HT1080 (cell line): ENCODE measurements at places on chromosomes 5 and 9. TPM values are rescaled to one million over a fixed set of nuclear protein-coding genes. Genes with fewer than 3 reads are reported as not detected.

The TMEM174 gene
- total RNA-seq, result not detected in 2 replicates

The TMOD1 gene
- 0.53 and 0.58 TPM in 2 replicates for total RNA-seq

The BAG1 gene
- 63.3 and 65.7 TPM in 2 replicates for total RNA-seq

The PDLIM7 gene
- total RNA-seq, result 262 and 269 TPM in 2 replicates

The PCDHB9 gene
- total RNA-seq, result 0.40 TPM in 1 of 2 replicates, not detected in the other

The TPRN gene
- total RNA-seq, result 12.0 and 13.6 TPM in 2 replicates

The GEMIN5 gene
- total RNA-seq, result 27.0 and 28.6 TPM in 2 replicates

The RANBP3L gene
- 0.18 and 0.50 TPM in 2 replicates for total RNA-seq

The PCDHB2 gene
- 0.37 and 0.43 TPM in 2 replicates for total RNA-seq

The FOXD4L6 gene
- 0.13 TPM in 1 of 2 replicates, not detected in the other for total RNA-seq

The CCL19 gene
- not detected in 2 replicates for total RNA-seq

DNA sequence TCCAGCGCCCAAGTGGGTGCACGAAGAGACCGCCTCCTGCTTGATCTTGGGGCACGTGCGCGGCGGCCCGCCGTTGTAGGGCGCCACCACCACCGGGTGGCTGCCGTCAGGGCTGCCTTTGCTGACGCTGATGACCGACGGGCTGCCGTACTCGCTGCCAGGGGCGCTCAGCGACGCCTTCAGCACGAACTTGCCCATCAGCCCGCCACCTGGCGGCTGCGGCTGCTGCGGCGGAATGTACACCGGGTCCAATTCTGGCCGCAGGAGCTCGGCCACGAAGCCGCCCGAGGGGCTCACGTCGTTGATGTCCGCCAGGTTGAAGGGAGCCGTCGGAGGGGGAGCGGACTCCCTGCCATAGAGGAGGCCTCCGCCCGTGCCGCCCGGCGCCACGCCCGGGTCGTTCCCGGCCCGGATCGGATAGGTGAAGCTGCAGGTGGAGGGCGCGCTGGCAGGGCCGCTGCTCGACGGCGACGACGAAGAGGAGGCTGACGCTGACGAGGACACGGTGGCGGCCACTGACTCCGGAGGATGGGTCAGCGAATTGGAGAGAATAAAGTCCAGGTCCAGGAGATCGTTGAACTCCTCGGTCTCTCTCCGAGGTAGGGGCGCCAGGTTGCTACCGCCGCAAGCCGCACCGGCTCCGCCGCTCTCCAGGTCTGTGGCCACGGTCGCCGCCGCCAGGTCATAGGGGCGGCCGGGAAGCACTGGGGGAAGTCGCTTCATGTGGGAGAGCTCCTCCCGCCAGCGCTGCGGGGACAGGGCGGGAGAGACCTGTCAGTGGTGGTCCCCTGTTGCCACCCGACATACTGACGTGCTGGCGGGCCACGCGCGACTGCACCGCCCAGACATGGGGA lies 1.8 kb downstream of the KLF4 start:
- DNase-seq, result no peak

GRCh38 chr9:136662326-136662655 lies 425 bp upstream of the EGFL7 start:
- no peak for DNase-seq

DNA sequence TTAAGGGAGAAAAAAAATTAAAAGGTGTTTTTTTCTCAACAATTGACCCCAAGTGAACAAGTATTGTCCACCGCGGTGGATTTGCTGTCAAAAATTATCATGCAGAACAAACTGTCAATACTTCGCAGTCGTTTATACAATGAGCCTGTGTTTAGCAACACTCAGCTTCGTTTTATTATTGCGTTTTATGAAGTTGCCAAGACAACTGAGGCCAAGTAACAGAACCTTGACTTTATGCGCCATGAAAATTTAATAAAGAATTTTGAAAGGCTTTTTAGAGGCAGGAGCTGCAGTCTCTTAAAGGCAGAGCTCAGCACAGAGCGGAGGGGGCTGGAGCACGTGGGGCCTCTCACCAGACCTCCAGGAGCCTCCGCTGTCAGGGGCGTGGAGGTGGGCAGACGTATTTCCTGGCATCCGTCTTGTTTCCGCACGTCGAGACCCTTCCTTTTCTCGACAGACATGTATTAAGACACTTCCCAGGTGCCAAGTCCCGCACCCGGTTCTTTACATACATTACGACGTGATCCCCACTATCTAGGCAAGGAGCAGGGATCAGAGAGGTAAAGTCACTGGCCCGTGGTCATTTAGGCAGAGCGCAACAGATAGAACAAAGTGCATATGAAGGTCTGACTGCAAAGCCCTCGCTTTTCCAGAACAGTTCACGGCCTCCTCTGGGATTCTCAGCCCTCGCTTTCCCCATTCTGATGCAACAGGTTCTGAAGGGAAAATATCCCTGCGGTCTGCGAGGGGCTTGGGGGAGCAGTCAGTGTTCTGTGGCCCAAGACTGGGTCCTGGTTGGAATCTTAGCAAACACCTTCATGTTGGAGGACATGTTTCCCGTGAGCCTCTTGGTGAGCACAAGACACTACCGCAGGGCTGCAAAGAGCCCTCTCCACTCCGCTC lies 164.4 kb downstream of the DAB2IP start:
- no peak for DNase-seq

DNA sequence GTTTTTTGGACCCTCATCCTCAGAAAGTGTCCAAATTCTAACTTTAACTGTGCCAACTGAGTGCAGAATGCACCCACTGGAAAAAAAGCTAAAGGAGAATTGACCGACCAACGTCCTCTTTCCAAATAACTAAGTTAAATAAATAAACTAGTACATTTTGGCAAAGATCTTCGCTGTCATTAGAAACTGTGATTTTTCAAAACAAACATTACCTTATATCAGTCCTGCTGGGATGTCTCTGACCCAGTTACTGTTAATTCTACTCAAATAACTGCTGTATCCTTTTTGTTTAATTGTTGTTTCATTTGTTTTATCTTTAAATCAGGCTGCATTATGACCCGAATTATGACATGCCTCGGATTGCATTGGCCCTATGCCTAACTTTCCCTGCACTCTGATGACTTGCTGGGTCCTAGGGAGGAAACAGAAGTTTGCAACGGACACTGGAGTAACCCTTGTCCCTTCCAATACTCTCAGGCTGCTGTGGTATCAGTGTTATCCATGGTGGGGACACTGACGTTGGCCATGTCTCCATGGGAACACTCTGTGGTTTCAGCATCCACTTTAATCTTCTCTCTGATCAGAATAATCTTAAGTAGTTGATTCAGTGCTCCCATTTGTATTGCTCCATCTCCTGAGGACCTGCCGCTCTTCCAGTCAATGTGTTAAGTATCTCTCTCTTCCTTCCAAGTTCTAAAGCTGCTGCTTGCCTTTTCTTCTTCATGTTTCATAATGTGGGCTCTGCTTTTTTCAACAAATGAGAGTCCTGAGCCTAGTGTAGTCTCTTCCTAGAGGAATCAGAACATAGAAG lies 11.1 kb upstream of the IFNA5 start:
- no peak for DNase-seq

DNA sequence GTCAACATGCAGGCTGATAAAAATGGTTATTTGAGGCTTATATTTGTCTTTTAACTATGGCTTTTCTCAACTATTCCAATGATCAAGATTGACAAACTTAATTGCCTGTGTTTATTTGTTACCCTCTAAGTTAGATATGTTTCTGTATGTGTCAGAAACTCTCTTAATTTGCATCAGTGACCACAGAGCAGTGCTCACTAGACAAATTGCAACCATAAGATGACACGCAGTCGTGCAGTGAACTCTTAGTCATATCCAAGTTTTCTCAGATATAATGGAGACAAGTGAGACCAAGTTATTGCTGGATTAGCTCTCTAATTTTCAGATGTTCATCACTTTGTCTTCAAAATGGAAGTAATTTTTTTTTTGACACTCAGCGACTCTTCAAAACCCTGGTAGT lies 342.2 kb upstream of the RFX3 start:
- DNase-seq, result no peak

DNA sequence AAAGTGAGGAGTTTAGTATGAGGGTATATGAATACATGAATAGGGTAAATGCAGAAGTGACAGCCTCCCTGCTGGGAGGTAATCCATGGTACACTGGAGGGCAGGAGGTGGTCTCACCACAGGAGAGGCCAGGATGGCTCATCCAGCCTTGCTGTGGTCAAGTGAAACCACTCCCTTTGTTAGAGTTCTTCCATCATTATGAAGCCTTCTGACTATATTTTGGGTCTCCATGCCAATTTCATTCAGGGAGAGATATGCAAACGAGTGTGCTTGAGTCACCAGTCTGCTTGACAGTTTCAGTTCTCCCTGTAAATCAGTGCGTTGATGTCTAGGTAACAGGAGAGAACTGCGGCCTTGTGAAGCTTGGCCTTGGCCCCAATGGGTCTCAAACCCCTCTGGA lies 16.4 kb downstream of the PPP3R2 start:
- DNase-seq, result peak; percentile 81

GRCh38 chr5:5341531-5342292 lies 80.8 kb upstream of the ICE1 start:
- DNase-seq, result no peak

GRCh38 chr9:90915693-90916092 lies 114.1 kb downstream of the SYK start:
- DNase-seq, result no peak

DNA sequence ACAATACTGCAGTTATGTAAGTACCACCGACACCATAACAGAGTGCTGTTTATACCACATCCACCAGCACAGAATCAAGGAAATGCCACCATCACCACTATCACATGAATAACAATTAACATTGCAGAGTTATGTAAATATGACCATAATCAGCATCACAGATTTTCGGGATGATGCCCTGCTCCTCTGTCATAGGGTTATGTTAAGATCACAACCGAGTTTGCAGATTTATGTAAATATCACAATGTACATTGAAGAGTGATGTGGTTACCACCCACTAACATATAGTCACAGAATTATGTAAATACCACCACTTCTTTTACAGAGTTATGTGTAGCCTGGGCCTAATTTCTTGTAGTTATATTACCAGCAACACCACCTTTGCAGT lies 61.8 kb downstream of the SHC3 start:
- no peak for DNase-seq

DNA sequence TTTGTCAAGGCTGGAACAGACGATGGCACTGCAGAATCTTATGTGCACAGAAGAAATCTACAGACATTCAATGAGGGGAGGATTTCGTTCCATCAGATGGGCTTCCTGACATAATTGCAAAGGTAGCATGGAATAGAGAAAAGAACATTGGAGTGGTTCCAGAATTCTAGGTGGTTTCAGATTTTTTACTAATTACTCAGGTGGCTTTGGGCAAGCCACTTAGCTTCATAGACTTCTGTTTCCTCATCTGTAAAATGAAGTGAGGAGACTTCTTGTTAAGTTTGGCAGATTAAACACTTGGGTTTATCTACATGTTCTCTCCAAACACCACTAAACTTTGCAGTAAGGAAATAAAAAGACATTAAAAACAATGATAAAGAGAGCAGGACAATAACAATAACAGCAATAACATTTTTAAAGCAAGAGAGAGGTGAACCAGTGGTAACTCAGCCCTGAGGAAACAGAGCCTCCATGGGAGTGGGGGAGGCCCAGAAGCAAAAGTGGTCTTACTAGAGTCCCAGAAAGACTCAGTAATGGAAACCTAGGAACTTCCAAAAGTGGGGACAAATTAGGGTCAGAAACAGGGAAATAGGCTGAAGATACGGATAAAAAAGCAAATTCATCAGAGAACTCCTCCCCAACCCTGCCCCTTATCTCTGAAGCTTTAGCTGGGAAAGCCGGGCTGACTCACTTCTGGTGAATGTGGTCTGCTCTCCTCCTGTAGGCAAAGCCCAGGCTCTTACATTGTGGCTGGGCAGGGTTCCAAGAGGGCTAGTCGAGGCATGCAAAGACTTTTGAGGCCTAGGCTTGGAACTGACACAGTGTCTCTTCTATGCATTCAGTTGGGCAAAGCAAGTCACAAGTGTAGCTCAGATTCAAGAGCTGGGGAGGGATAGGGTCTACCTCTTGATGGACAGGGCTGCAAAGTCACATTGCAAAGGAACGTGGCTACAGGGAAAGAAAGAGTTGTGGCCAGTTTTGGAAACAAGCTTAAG lies 11.8 kb upstream of the ACTBL2 start:
- peak; percentile 94 for DNase-seq

GRCh38 chr5:176550275-176550831 lies 1.2 kb downstream of the CDHR2 start:
- no peak for DNase-seq

GRCh38 chr9:38024036-38024681 lies 44.9 kb downstream of the SHB start:
- DNase-seq, result no peak

DNA sequence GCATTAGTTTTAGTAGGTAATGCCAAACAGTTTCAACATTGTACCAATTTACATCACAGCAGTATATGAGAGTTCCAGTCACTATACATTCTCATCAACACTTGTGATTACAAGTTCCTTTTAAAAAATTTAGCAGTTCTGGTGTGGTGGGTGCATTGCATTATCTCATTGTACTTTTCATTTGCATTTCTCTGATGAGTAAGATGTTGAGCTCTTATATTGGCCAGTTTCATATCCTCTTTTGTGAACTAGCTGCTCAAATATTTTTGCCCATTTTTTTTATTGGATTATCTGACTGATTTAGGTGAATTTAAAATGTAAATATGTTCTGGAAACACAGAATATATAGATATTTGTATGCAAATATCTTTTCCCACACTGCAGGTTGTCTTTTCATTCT lies 160.9 kb upstream of the NR3C1 start:
- DNase-seq, result no peak

DNA sequence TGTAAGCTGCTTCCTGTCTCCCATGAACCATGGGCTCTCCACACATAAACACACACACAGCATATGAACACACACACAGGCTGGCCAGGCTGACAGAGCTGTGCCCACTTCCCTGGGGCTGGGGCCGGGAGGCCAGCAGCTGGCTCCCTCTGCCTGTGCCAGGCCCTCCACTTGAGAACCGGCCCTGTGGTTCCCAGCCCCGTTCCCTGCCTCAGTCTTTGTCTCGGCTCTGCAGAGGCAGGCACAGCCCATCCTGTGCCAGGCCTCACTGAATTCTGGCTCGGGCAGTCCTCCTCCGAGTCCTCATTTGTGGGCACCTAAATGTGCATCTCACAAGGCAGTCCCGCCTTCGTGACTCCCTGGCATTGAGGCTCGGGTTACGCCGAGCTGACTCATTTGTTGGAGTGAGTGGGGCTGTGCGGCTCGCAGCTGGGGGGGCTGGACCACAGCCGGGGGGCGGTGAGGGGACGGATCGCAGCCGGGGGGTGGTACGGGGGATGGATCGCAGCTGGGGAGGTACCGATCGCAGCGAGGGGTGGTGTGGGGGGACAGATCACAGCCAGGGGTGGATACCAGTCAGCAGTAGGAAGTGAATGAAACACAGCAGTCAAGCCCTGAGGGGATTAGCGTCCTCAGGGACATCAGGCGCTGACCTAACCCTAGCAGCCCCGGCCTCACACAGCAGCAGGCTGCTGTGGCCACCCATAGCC lies 72.3 kb downstream of the PSMB7 start:
- DNase-seq, result peak; percentile 89

GRCh38 chr9:136744773-136745172 lies 2.0 kb upstream of the LCN10 start:
- no peak for DNase-seq

DNA sequence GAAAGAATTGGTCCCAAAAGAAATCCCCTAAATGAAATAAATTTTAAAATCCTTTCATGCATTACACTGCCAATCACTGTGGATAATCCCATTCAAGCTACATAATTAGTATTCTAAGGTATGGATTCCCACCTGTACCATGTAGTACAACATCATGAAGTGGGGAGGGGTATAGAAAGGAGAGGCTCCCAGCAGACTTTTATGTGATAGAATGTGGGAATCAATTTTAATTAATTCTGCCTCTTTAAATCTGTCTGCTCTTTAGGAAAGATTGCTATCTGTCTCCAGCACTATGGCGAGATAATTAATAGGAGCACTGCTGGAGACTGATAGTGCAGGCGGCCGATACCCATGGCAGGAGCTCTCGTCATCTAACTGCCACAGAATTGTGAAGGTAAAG lies 95.4 kb downstream of the CDH12 start:
- no peak for DNase-seq
